Hair follicle dermal papilla cell (primary cell): ENCODE measurements at places on chromosomes 6 and 20. TPM values are rescaled to one million over a fixed set of nuclear protein-coding genes. Genes with fewer than 3 reads are reported as not detected.

NOX3 gene
- not detected in 2 replicates for total RNA-seq

LIN28B gene
- not detected in 2 replicates for total RNA-seq

SSTR4 gene
- total RNA-seq = 0.16 TPM in 1 of 2 replicates, not detected in the other

PPP1R3D gene
- 10.5 and 12.0 TPM in 2 replicates for total RNA-seq

KCNB1 gene
- total RNA-seq = 0.24 and 0.32 TPM in 2 replicates
